Ureter (tissue), 1 donor: ENCODE measurements at places on chromosomes 4 and X. TPM values are rescaled to one million over a fixed set of nuclear protein-coding genes. Genes with fewer than 3 reads are reported as not detected.

The ARAP2 gene
- 45.7 TPM for total RNA-seq

GRCh38 chr4:39718366-39719323 lies 20.7 kb downstream of the UBE2K start:
- DNase-seq, result no peak

DNA sequence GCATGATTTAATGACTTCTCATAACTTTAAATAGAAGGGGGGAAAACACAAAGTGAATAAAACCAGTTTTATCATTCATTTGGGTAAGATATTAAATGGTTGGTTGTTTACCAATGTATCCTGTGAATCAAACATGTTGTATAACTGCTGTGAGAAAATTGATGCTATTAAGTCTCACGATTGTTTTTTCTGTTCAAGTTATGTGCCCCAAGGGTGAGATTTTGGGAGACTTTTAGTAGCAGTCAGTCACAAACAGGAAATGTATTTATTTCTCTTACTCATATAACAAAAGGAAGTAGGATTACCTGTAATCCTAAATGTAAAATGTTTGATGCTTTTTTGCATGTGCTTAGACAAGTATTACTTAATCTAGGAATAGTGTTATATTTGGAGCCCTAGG lies 39.2 kb downstream of the MTHFD2L start:
- DNase-seq, result no peak

DNA sequence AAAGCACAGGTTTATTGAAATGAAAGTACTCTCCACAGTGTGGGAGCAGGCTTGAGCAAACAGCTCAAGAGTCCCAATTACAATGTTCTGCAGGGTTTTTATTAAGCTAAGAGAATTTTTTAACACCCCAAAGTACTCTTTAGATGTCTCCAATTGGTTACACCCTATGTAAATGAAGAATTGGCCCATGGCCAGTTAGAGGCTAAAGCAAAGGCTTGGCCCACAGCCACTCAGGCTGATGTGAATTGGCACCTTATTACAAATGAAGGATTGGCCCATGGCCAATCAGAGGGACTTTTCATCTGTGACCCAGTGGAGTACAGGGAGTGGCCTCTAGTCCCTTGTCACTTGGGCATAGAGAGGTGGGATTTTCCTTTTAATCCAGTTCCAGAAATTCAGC lies 30.1 kb upstream of the IQCM start:
- no peak for DNase-seq

DNA sequence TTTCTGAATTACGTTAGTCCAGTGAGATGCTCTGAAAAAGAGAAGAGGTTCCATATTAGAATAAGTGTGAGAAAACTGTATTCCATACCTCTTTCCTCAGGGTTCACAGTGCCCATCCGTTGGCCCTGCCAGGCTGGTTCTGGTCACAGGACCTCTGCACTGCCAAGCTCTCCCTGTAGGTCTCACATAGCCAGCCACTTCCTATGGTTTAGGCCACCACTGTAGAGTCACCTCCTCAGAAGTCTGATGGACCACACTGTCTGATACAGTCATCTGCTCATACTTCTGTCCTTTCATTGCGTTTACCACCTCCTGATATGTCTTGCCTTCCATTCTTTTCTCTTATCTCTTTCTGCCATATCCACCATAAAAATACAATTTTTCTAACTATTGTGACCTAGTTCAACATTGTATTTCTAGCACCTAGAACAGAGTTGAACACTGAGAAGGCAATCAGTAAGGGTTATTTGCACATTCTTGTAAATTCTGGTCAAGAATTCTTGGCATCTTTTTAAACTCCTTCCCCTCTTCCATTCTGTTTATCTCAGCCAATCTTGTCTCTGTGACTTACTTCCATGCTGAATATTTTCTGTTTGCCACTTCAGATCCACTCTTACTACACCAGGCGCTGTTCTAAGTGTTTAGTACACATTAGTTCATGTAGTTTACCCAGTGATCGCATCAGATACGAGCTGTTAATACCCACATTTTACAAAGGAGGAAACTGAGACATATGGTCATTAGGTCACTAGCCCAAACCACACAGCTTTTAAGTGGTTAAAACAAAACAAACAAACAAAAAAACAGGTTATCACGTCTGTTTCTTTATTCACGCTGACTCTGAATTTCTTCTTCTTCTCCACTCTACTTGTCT lies 125.6 kb downstream of the CBR4 start:
- DNase-seq, result no peak

DNA sequence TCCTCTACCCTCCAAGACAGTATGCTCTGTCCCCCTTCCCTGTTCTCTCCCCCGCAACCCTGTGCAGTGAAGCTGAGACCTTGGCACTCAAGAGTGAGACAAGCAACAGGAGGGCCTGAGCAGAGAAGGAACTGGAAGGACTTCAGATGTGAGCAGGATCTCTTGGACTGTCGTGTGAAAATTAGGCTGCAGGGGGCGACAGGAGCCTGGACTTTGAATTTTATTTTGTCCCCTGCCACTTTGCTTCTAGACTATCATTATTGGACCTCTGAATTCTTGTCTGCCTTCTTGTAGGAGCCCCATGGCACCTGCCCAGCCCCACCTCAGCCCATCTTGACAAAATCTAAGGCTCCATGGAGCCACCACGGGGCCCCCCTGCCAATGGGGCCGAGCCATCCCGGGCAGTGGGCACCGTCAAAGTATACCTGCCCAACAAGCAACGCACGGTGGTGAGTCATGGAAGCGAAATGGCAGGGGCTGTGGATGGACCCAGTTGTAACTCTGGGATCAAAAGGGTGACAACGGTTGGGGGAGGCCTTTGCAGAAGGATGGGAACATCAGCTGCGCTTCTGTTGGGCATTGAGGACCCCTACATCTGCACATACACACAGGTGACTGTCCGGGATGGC lies 1.7 kb downstream of the ARAF start:
- DNase-seq, result no peak

DNA sequence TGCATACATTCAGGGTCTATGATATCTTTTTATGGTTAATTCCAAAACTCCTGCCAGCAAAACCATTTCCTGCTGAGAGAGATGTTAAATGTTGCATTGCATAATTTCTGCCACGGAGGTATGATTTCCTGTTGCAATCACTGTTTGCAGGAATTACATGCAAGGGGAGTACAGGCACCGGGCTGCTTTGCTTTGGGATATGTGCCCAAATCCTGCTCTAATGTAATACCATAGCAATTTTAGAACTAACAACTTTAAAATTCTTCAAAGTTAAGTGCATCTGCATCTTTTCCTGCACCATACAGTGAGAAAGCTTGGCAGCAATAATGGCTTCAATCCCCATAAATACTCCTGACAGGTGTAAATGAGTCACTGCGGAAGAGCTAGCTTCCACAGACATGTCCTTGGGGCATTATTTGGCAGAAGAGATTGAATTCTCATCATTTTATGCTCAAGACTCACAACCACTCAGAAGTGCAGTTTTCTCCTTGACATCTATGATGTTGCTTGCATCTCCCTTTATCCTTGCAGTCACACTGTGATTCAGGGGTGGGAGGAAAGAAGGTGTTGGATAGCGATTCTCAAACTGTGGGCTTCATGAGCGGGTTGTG lies 29.6 kb downstream of the TRIM2 start:
- DNase-seq, result no peak

DNA sequence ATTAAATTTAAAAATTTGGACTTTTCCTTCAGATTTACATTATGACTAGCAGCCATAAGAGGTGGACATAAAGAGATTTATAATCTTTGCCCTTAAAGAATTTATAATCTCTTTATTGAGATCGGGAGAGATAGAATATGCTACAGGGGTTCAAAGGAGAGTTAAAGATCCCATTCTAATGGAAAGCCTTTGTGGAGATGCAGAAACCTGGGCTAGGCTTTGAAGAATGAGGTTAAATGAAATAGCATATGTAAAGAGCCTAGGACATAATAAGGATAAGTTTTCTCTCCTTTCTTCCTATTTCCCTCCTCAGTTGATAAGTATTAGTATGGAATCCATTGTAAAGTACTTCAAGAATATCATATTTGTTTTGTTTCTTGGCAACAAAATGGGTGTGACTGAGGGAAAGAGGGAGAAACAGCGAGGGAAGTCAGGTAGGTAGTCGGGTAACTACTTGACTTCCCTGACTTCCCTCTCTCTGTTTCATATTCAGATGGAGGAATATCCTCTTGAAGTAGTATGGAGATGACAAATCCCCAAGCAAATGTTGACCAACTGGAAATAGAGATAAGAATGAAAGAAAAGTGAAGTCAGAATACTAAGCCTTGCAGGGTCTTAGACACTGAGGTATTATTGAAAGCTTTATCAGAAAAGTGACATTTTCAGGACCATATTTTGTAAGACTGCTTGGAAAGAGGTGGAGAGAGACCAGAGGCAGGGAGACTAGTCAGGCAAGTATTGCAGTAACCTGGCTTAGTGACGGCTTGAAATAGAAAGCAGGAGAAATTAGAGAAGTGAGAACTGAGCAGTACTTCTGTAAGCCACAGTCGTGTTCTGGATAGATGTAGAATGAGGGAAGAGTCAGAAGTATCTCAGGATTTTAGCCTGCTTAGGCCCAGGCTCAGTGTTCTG lies 82.9 kb downstream of the PDLIM5 start:
- no peak for DNase-seq

- DNase-seq, result no peak
These were observed 676.7 kb upstream of the TENM3 start for GRCh38 chr4:181566490-181566889.

GRCh38 chr4:188016754-188017153 lies 21.2 kb downstream of the ZFP42 start:
- DNase-seq, result no peak

DNA sequence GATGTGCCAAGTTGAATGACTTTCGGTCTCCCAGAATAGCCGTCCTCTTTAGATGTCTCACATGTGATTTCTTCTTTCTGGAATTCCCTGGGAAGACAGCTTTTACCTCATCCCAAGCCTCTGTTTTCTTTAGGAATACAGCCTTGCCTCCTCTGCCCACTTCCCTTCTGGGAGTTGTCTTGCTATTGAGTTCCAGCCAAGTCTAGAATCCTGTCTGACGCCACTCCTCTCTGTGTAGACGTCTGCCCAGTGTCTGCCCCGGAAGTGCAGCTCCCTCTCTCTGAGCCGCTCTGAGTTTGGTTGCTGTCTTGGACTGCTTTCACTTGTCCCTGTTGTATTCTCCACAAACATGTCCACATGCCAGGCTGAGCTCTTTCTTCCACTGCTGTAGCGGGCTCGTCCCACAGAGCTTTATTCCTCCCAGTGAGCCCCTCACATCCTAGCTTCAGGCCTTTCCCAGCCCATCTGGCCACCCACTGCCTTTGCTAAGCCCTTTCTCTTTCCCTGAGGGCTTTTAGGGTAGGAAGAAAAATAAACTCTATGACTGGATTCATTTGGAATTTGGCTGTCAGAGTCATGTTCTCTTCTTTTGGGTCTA lies 9.0 kb upstream of the IGFBP7 start:
- DNase-seq, result peak; percentile 68

GRCh38 chr4:36445480-36445879 lies 164.1 kb downstream of the DTHD1 start:
- DNase-seq, result no peak

The SPANXA2 gene
- not detected for total RNA-seq

- no peak for DNase-seq
These were observed 8.3 kb upstream of the AFAP1 start for GRCh38 chr4:7947927-7948326.

The FAAH2 gene
- 9.1 TPM for total RNA-seq

GRCh38 chrX:8887004-8887403 lies 85.8 kb upstream of the FAM9A start:
- no peak for DNase-seq

The NOA1 gene
- total RNA-seq, result 15.7 TPM
